ENCODE measurements at places on chromosomes 13 and 19. TPM values are rescaled to one million over a fixed set of nuclear protein-coding genes. Genes with fewer than 3 reads are reported as not detected.
A peak's percentile ranks its signal among the peaks of the same experiment; 100 is the strongest.

GRCh38 chr13:75764926-75765310 lies 128.8 kb downstream of the LMO7 start:
- no peak for DNase-seq

DNA sequence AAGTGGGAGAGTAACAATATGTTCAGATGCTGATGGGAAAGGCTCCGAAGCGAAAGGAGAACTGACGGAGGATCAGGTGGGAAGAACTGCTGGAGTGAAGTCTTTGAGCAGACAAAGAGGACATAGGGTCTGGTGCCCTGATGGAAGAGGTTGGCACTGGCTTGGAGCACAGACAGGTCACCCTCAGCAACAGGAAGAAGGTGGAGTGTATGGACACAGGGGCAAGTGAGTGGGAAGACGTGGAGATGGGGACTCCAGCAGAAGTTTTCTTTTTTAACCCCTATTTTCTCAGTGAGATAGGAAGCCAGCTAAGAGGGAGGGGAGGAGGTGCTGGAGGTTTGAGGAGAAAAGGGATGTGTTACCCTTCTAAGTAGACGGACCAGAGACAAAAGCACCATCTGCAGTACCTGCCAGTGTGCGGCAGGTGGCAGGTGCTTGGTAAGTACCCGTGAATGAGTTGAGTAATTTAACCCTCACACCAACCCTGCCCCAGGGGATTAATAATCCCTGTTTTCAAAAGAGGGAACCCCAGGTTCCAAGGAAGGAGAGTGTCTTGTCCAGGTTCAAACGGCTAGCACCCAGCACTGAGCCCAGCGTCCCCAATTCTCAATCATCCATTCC lies 11.2 kb downstream of the HAS1 start:
- no peak for DNase-seq

DNA sequence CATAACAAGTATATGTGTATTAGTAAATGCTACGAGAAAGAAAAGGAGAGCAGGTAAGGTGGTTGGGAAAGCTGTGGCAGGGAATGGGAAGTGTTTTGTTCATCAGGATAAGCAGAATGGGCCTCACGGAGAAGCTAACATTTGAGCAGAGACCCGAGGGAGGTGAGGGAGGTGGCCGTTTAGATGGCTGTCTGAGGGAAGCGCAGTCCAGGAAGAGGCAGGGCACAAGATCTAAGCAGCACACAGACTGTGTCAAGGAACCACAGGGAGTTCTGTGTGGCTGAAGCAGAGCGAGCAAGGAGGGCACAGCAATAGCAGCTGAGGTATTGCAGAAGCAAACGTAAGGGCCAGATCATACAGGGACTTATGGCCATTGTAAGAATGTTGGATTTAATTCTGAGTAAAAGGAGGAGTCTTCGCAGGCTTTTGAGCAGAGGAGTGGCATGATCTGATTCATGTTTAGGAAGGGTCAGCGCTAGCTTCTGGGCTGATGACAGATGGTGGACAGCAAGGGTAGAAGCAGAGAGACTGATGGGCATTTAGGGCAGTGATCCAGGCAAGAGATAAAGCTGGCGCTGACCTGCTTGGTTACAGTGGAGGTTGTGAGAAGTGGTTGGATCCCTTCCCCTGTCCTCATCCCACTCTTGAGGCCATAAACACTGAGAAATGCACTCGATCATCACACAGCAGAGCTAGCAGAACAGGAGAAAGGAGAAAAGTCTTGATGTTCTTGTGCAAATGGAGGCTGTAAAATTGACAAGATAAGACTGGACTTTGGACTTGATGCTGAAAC lies 199.9 kb downstream of the LACC1 start:
- DNase-seq, result no peak

DNA sequence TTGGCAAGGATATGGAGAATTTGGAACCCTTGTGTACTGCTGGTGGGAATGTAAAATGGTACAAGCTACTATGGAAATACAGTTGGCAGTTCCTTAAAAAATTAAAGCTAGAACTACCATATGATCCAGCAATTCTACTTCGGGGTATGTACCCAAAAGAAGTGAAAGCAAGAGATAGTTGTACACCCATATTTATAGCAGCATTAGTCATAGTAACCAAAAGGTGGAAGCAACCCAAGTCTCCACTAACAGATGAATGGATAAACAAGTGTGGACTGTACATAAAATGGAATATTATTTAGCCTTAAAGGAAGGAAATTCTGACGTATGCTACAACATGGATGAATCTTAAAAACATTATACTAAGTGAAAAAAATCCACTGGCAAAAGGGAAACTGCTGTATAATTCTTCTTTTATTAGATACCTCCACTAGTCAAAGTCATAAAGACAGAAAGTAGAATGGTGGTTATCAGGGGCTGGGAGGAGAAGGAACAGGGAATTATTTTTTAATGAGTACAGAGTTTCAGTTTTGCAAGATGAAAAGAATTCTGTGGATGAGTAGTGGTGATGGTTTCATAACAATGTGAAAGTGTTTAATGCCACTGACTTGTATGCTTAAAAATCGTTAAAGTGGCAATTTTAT lies 141.6 kb downstream of the RXFP2 start:
- no peak for DNase-seq

DNA sequence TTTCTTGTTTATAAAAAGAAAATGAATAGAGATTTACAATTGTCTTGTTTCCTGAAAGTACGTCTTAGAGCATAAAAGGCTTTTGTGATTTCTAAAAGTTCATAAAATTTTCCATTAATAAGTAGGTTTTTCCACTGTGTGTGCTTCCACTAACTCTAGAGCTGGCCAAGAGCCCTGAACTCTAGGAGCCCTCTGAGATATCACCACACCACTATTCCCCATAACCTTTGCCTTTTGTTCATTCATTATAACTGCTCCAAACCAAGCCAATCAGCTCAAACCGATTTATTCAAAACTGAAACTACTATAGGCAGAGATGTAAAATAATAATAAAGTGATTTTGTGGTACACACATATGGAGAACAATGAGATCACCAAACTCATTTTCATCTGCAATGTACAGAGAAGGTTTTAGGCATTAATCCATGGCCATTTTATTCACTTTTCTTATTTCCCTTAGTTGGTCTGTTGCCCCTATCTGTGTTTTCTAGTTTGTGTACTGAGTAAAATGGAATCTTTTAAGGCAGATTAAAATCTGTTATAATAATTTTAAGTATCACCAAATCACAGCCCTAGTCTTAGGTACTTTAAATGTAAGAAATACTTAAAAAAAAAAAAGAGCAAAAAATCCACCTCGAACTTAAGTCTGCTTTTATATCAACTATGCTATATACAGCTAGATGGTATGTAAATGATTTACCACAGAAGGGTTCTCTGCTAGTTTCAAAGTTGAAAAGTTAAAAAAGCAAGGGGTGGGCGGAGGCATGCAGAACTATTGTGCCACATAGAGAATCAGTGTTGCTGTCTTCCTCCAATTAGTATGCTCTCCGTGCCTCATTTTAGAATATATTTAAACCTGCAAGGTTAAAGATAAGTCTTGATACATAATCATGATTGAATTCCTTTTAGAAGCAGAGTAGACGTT lies 311.3 kb downstream of the KLF12 start:
- DNase-seq, result no peak

DNA sequence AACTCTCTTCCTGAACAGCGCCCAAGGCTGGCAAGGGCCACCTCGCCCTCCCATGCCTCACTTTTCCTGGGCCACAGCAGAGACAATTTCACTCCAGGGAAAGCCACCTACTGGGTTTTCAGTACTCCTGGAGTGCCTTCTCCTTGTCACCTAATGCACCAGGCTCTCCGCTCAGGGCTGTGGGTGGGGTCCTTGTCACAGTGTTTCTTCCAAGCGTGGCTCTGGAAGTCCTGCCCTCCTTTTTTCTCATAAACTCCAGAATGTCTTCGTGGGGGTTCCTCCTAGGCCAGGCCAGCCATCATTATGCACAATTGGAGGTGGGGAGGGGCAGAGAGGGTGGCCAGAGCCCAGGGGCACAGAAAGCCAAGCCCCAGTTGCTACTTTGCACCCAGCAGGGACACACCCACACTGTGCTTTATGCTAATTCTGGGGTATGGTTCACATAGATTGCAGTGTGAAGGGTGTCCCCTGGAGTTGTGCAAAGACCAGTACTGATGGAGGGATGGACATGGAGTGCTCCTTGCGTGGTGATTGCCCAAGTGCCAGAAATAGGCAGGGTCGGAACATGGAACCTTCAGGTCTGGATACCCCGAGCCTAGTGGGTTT lies 78.8 kb downstream of the CHST8 start:
- no peak for DNase-seq

DNA sequence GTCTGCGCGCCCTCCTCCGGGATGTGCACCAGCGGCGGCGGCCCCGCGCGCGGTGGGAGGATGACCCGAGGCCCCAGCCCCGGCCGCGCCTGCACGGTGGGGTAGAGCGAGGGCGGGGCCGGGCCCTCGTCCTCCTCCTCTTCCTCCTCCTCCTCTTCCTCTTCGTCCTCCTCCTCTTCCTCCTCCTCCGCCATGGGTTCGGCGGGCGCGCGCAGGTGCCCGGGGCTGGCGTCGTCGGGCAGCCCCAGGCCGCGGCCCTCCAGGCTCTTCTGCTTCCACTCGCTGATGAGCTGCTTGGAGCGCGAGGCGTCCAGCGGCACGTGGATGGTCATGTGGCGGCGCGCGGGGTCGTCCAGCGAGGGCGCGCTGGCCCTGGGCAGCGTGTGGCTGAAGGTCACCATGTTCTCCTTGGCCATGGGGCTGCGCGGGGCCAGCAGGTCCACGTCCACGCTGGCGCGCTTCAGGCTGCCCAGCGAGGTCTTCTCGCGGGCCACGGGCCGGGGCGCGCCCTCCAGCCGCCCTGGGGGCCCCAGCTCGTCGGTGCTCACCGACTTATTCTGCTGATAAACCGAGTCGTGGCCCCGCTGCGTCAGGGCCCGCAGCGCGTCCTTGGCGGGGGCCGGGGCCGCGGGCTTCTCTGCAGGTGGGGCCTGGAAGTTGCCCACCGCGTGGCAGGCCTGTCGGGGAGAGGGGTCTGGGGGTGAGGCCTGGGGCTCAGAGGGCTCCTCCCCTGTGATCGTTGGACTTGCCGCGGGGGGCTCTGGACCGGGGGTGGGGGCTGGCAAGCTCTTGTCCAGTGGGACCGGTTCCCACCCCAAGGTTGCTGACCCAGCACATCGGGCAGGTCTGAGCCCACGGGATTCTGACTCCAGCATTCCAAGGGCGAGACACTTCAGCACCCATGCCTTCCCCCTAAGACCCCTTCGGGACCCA lies 8.3 kb downstream of the PLPPR3 start:
- DNase-seq, result no peak

DNA sequence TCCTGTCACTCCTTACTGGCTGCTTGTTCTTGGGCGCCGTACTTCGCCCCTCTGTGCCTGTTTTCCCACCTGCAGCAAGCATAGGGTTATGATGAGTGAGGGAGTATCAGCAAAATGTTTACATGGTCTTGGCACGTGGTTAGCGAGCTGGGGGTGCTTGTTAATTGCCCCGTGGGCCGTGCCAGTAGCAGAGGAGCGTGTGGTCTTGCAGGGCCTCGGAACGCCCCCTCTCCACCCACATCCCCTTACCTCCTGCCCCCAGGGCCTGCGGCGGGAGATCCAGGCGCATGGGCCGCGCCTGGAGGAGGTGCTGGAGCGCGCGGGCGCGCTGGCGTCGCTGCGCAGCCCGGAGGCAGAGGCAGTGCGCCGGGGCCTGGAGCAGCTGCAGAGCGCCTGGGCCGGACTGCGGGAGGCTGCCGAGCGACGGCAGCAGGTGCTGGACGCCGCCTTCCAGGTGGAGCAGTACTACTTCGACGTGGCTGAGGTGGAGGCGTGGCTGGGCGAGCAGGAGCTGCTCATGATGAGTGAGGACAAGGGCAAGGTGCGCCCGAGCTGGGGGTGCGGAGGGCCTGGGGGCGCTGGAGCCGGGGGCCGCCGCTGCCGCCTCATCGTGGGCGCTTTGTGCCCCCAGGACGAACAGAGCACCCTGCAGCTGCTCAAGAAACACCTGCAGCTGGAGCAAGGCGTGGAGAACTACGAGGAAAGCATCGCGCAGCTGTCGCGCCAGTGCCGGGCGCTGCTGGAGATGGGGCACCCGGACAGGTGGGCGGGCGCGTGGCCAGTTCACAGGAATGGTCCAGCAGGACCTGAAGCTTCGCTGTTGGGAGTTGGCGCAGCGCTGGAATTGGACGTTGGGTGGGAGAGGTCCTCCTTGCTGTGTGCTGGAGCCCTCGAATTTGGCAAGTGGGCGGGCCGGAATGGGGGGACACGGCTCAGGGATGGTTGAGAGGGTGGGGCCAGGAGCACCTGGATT lies 22.5 kb upstream of the SHKBP1 start:
- no peak for DNase-seq

GRCh38 chr19:52527956-52528351 lies 486 bp downstream of the ZNF808 start:
- no peak for DNase-seq

GRCh38 chr13:94617389-94618000 lies 15.8 kb downstream of the GPR180 start:
- DNase-seq, result peak; percentile 21

- no peak for DNase-seq
These were observed 431.2 kb upstream of the SGCG start for GRCh38 chr13:22749626-22750025.

- no peak for DNase-seq
These were observed 25.7 kb downstream of the VRK3 start for GRCh38 chr19:49999371-50000010.

GRCh38 chr13:61187471-61187870 lies 228.2 kb downstream of the PCDH20 start:
- DNase-seq, result no peak

- DNase-seq, result no peak
These were observed 162.3 kb downstream of the KLF5 start for GRCh38 chr13:73220966-73221720.

DNA sequence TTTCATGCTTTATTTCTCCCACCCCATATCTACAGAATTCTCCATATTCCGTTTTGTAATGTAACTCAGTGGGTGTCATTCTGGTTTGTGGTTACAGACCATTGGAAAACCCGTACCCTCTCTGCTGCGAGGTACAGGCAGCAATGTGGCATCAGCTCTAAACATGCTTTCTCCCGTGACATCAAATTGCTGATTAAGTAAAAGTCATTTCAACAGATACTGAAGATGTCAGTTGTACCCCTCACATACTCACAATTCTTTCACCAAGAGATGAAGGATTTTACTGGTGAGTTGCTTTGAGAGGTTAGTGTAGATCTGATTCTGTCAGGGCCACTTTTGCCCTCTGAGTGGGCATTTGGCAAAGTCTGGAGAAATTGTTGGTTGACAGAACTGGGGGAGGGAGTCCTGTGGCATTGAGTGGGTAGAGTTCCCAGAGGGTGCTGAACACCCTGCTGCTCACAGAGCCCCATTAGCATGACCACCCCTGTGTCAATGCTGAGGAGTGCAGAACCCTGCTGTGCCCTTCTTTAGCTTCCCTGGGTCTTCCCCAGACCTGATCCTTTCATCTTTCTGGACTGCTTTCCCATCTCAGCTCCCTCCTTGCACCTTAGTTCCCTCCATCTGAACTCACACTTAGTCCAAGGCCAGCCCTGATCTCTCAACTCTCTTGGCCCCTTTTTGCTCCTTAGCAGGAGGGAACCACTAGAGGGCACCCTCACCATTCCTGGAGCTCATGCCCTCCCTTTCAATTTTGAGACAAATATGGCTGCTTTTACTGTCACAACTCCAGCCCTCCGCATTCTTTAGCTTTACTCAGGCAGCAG lies 39.9 kb upstream of the CEACAM8 start:
- no peak for DNase-seq

Gene DCLK1
- 6.5 TPM for polyA plus RNA-seq

Gene SPPL2B
- polyA plus RNA-seq, result 40.9 TPM

Gene ZNF681
- polyA plus RNA-seq, result 0.75 TPM

Gene ZNF540
- 6.2 TPM for polyA plus RNA-seq

Gene GPR12
- not detected for polyA plus RNA-seq

Gene RGS9BP
- 1.0 TPM for polyA plus RNA-seq

Gene ZNF534
- 0.35 TPM for polyA plus RNA-seq
